ENCODE measurements at places on chromosomes 7 and 10. TPM values are rescaled to one million over a fixed set of nuclear protein-coding genes. Genes with fewer than 3 reads are reported as not detected.

The AGAP5 gene
- polyA plus RNA-seq = 14.6 TPM

The CADPS2 gene
- polyA plus RNA-seq = 6.0 TPM

The TNRC18 gene
- polyA plus RNA-seq = 63.2 TPM

The CHRM2 gene
- 0.12 TPM for polyA plus RNA-seq

The ASAH2 gene
- polyA plus RNA-seq = 0.23 TPM

The TEX47 gene
- polyA plus RNA-seq = not detected

The CUL2 gene
- polyA plus RNA-seq = 39.3 TPM

The STEAP4 gene
- 7.5 TPM for polyA plus RNA-seq

The FFAR4 gene
- 0.43 TPM for polyA plus RNA-seq
